ENCODE measurements at places on chromosomes 7 and 10. TPM values are rescaled to one million over a fixed set of nuclear protein-coding genes. Genes with fewer than 3 reads are reported as not detected.

ADGRA1 gene
- total RNA-seq = not detected

CPN1 gene
- not detected for total RNA-seq

LMOD2 gene
- total RNA-seq = not detected

C10orf67 gene
- total RNA-seq = not detected

PROSER2 gene
- total RNA-seq = 0.74 TPM

FXYD4 gene
- not detected for total RNA-seq

TUBB8 gene
- total RNA-seq = not detected

PKD2L1 gene
- 0.68 TPM for total RNA-seq

- no peaks in the 10 kb centered on the region for H3K4me1 ChIP-seq
- H3K27me3 ChIP-seq = peaks cover 2% of the 10 kb centered on the region
- no peak overlapping the region for H3K4me3 ChIP-seq
- no peak overlapping the region for H3K27ac ChIP-seq
These were observed 47.4 kb downstream of the TNS3 start for GRCh38 chr7:47534322-47535034.

DNA sequence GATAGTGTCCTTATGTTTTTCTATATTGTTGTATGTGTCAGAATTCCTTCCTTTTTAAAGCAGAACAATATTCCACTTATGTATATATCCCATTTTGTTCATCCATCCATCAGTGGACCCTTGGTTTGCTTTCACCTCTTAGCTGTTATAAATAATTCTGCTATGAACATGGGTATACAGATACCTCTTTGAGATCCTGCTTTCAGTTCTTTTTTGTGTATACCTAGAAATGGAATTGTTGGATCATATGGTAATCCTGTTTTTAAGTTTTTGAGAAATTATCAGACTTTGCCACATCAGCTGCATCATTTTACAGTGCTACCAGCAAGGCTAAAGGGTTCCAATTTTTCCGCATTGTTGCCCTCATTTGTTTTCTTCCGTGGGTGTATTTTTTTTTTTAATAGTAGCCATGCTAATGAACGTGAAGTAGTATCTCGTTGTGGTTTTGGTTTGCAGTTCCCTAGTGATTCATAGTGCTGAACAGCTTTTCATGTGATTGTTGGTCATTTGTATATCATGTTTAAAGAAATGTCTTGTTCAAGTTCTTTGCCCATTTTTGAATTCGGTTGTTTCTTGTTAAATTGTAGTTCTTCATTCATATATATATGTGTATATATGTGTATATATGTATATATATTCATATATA is 87.8 kb downstream of the LCOR start:
- H3K36me3 ChIP-seq = peaks cover 13% of the 10 kb centered on the region
- DNase-seq = no peak
- no peak overlapping the region for H3K4me3 ChIP-seq
- no peaks in the 10 kb centered on the region for H3K27me3 ChIP-seq

DNA sequence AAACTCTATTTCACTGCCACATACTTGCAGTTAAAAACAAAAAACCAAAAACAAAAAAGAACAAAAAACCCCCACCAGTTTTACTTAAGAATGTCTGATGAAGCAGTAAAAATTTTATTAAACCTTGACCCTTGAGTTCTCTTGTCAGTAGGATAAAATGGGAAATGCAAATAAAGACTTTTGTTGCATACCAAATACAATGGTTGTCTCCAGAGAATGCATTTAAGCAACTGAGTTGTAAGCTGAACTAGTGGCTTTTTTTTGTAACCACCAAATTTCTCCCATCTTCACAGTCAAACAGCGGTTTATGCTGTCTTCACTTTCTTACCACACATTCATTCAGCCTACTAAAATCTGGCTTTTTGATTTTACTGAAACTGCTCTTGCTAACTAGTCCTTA is 3.1 kb downstream of the SYPL1 start:
- peak overlapping the region; percentile 20 for H3K4me3 ChIP-seq
- no peak overlapping the region for H3K27ac ChIP-seq
- H3K36me3 ChIP-seq = peaks cover 35% of the 10 kb centered on the region
- H3K4me1 ChIP-seq = peaks cover 50% of the 10 kb centered on the region

- no peaks in the 10 kb centered on the region for H3K4me1 ChIP-seq
- no peaks in the 10 kb centered on the region for H3K27me3 ChIP-seq
- H3K4me3 ChIP-seq = no peak overlapping the region
- H3K27ac ChIP-seq = no peak overlapping the region
These were observed 207.8 kb downstream of the TFEC start for GRCh38 chr7:115822801-115823200.

- no peak overlapping the region for H3K27ac ChIP-seq
- H3K36me3 ChIP-seq = no peaks in the 10 kb centered on the region
- H3K4me3 ChIP-seq = no peak overlapping the region
- H3K4me1 ChIP-seq = no peaks in the 10 kb centered on the region
These were observed 98.4 kb upstream of the FZD1 start for GRCh38 chr7:91165846-91166230.

DNA sequence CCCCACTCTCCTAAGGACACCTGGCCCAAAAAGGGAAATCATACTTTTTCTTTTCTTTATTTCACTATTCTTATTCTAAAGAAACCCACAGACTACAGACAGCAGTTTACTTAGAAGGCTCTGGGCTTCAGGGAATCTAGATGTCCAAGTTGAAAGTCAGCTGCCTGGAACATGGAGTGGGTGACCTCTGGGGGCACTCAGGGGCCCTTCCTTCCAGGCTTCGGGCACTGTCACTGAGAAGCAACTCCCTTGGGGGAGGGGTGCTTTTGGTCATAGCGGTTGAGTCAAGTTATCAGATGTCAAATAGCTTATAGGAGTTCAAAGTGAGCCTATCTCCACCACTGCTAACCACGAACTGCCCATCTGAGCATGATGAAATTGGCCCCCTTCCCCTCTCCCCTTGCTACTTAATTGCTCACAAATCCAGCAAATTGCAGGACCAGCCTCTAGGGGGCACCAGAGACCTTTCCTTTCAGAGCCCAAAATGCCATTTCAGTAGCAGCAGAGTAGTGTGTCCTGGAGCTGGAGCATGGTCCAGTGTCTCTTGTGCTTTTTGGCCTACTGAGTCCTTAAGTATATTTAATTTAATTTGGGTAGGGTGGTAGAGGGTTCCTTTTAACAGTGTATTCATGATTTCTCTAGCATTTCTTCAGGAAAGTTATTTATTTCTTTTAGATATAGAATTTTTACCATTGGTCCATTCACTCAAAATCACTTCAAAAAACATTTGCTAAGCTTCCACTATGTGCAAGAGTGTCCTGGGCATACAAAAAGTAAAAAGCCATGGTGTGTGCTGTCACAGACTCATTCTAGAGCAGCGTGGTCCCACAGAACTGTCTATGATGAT is 463.8 kb downstream of the KCNMA1 start:
- H3K36me3 ChIP-seq = no peaks in the 10 kb centered on the region
- DNase-seq = peak; percentile 80
- H3K27ac ChIP-seq = no peak overlapping the region
- H3K27me3 ChIP-seq = peaks cover 2% of the 10 kb centered on the region
- H3K4me1 ChIP-seq = no peaks in the 10 kb centered on the region

- H3K27ac ChIP-seq = no peak overlapping the region
- no peaks in the 10 kb centered on the region for H3K27me3 ChIP-seq
- H3K36me3 ChIP-seq = no peaks in the 10 kb centered on the region
- DNase-seq = no peak
These were observed 24.5 kb upstream of the MRC1 start for GRCh38 chr10:17784688-17785087.

GRCh38 chr7:93964813-93965212 is 39.3 kb downstream of the BET1 start:
- DNase-seq = no peak
- no peak overlapping the region for H3K27ac ChIP-seq
- no peak overlapping the region for H3K4me3 ChIP-seq
- no peaks in the 10 kb centered on the region for H3K27me3 ChIP-seq

GRCh38 chr10:88840104-88840503 is 11.5 kb downstream of the ANKRD22 start:
- H3K27ac ChIP-seq = no peak overlapping the region
- DNase-seq = no peak
- no peak overlapping the region for H3K4me3 ChIP-seq
- peaks cover 18% of the 10 kb centered on the region for H3K4me1 ChIP-seq

- peaks cover 2% of the 10 kb centered on the region for H3K27me3 ChIP-seq
- H3K4me1 ChIP-seq = no peaks in the 10 kb centered on the region
- no peaks in the 10 kb centered on the region for H3K36me3 ChIP-seq
- no peak overlapping the region for H3K27ac ChIP-seq
- DNase-seq = no peak
- H3K4me3 ChIP-seq = no peak overlapping the region
These were observed 22.4 kb downstream of the VIPR2 start for GRCh38 chr7:159122276-159122675.

- H3K4me3 ChIP-seq = no peak overlapping the region
- no peak for DNase-seq
- H3K27me3 ChIP-seq = no peaks in the 10 kb centered on the region
- H3K36me3 ChIP-seq = peaks cover 8% of the 10 kb centered on the region
- peaks cover 16% of the 10 kb centered on the region for H3K4me1 ChIP-seq
These were observed 16.6 kb downstream of the STMP1 start for GRCh38 chr7:135678612-135679575.

GRCh38 chr10:15712883-15713282 is 6.8 kb downstream of the ITGA8 start:
- H3K27ac ChIP-seq = no peak overlapping the region
- H3K36me3 ChIP-seq = no peaks in the 10 kb centered on the region
- peaks cover 10% of the 10 kb centered on the region for H3K27me3 ChIP-seq
- no peaks in the 10 kb centered on the region for H3K4me1 ChIP-seq
- DNase-seq = no peak

DNA sequence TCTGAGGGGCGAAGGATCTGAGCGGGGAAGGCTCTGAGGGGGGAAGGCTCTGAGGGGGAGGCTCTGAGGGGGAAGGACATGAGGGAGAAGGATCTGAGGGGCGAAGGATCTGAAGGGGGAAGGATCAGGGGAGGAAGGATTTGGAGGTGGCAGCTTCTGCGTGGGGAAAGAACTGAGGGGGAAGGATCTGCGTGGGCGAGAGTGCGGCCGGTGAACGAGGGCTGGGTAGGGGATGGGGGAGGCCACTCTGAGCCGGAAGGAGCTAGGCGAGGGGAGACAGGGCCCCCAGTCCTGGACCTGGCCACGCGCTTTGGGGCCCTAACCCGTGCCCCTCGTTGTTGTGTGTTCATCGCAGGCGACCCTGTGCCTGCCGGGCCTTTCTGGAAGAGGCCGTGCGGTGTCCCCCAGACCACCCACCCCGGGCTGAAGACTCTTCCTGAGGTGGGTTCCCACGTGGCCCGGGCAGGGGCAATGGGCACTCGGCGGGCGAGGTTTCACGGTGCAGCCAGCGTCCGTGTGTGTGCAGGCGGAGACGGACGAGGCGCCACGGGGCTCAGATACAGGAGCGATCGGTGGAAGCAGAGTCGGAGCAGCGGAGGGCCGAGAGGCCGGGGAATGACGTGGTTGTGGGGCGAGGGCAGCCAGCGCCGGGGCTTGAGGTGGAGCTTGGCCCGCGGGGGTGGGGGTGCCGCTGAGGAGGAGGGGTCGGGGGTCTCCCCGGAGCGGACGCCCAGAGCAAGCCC is 2.0 kb downstream of the CALY start:
- H3K4me3 ChIP-seq = peak overlapping the region; percentile 45
- H3K4me1 ChIP-seq = peaks cover 16% of the 10 kb centered on the region
- peaks cover 34% of the 10 kb centered on the region for H3K27me3 ChIP-seq
- H3K27ac ChIP-seq = peak overlapping the region; percentile 60
- no peaks in the 10 kb centered on the region for H3K36me3 ChIP-seq

GRCh38 chr10:93897070-93897780 is 3.4 kb downstream of the SLC35G1 start:
- DNase-seq = no peak
- peaks cover 38% of the 10 kb centered on the region for H3K4me1 ChIP-seq
- H3K27ac ChIP-seq = no peak overlapping the region
- H3K4me3 ChIP-seq = no peak overlapping the region
- peaks cover 1% of the 10 kb centered on the region for H3K36me3 ChIP-seq

DNA sequence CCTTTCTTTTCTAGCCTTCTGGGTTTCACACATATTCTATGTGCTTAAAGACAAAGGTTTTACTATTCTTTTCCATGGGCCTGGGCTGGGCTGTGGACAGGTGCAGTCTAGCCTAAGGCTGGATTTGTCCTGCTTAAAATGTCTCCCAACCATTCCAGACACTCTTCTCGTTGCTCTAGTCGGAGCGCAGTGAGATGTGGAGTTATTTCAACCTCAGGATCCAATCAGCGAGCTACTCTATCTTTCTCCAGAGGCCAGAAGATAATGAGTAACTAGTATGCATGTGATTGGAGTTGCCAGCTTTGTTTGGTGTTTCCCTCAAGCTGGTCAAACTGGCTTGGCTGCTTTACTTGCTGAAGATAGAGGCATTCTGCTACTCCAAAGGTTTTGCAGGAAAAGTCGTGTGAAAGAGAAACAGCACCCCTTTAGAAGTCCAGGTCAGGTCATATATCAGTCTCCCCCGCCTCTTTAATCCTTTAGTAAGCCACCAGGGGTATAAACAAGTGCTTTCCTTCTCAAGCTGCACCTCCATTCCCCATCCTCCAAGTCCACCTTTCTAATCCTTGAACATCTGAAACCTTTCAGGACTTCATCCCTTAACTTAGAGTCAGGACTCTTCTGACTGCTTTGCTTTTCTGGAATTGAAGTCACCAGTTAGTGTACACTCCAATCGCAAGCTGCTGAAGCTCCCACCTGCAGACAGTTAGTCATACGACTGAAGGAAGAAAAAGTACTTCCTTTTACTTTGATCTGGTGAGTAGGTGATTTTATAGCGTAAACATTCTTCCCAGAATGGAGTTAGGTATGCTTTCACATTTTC is 78.8 kb downstream of the DNMBP start:
- H3K27me3 ChIP-seq = no peaks in the 10 kb centered on the region
- no peaks in the 10 kb centered on the region for H3K36me3 ChIP-seq
- H3K27ac ChIP-seq = no peak overlapping the region
- peaks cover 9% of the 10 kb centered on the region for H3K4me1 ChIP-seq

GRCh38 chr7:17802056-17802455 is 138.2 kb downstream of the SNX13 start:
- no peak overlapping the region for H3K4me3 ChIP-seq
- no peak for DNase-seq
- peaks cover 20% of the 10 kb centered on the region for H3K36me3 ChIP-seq
- H3K27ac ChIP-seq = no peak overlapping the region
- no peaks in the 10 kb centered on the region for H3K27me3 ChIP-seq

DNA sequence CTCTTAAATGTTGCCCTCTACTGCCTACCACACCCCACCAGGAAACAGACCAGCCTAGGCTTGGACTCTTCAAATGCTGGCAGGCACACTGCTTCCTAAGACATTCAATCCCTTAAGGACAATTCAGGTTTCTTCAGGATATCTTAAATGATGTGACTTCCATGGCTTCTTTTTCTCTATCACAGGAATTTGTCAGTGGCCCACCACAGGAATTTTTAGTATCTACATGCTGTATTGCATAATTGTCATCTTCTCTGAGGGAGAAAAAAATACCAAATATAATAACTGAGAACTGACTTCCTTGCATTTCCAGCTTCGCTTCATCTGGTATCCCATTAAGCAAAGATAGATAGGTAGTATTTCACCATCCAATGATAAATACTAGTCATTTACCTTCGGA is 129.3 kb downstream of the WNT2 start:
- no peaks in the 10 kb centered on the region for H3K27me3 ChIP-seq
- no peaks in the 10 kb centered on the region for H3K4me1 ChIP-seq
- no peak overlapping the region for H3K4me3 ChIP-seq
- no peak for DNase-seq
- H3K36me3 ChIP-seq = no peaks in the 10 kb centered on the region

- no peak for DNase-seq
- H3K27ac ChIP-seq = no peak overlapping the region
- H3K4me3 ChIP-seq = no peak overlapping the region
These were observed 241.3 kb upstream of the KMT2E start for GRCh38 chr7:104772405-104773345.

- H3K27me3 ChIP-seq = no peaks in the 10 kb centered on the region
- H3K27ac ChIP-seq = no peak overlapping the region
- H3K4me3 ChIP-seq = no peak overlapping the region
- DNase-seq = no peak
These were observed 123.8 kb downstream of the SLC25A13 start for GRCh38 chr7:96198047-96198636.

Measured in activated CD8-positive, alpha-beta T cell treated with anti-CD3 and anti-CD28 coated beads, Interleukin-2, amount 10 ng/mL, durations not matched to agents 7 days and 5 days (primary cell).